ENCODE measurements at places on chromosomes 5 and 9. TPM values are rescaled to one million over a fixed set of nuclear protein-coding genes. Genes with fewer than 3 reads are reported as not detected.
A peak's percentile ranks its signal among the peaks of the same experiment; 100 is the strongest.

- no peak overlapping the region for H3K4me3 ChIP-seq
- no peaks in the 10 kb centered on the region for H3K27me3 ChIP-seq
- no peaks in the 10 kb centered on the region for H3K36me3 ChIP-seq
Observed at GRCh38 chr5:81859624-81860023, 108.7 kb upstream of the SSBP2 start.

The SLC6A19 gene
- total RNA-seq, result not detected

DNA sequence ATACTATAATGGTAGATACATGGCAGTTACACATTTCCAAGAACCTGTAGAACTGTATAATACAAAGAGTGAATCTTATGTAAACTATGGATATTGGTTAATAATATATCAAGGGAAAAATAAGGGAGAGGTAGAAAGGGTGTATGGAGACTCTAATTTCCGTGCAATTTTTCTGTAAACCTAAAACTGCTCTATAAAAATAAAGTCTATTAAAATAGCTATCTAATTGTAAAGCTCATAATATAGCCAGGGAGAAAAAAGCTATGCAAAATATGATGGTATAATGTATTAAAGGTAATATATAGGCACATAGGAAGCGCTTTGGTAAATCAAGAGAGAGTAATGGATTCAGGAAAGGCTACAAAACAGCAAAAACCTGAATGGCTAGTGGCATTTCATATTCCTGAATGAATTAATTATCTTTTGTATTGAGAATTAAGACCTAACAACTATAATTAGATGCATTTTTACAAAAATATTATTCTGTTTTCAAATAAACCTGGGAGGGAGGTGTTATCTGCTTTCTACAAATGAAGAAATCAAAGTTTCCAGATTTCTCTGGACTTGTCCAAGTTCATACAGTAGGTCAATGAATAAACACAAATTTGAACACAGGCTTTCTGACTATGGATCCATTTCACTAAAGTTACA is 22.8 kb downstream of the ANXA1 start:
- no peak overlapping the region for H3K4me3 ChIP-seq
- H3K36me3 ChIP-seq, result peaks cover 15% of the 10 kb centered on the region
- H3K4me1 ChIP-seq, result no peaks in the 10 kb centered on the region
- H3K27ac ChIP-seq, result no peak overlapping the region

The PTGER4 gene
- total RNA-seq, result 29.1 TPM

DNA sequence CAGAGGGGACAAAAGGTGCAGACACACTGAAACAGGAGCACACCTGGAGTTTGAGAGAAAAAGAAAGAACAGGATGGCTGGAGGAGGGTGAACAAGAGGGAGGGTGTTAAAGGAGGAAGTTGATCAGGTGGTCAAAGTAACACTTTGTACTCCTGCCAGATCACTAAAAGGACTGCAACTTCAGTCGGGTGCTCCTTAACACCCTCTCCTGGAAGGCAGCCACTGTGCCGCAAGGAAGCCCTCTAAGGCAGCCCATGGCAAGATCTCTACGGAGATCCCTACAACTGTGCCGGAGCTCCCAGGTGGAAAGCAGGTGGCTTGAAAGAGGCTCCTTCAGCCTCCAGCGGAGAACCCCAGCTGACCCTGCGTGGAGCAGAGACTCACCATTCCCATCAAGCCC is 124.4 kb upstream of the MSX2 start:
- no peaks in the 10 kb centered on the region for H3K36me3 ChIP-seq
- H3K27ac ChIP-seq, result no peak overlapping the region
- H3K27me3 ChIP-seq, result peaks cover 8% of the 10 kb centered on the region
- H3K4me3 ChIP-seq, result no peak overlapping the region
- H3K4me1 ChIP-seq, result peaks cover 7% of the 10 kb centered on the region

GRCh38 chr5:147369742-147370374 is 135.0 kb downstream of the STK32A start:
- no peak overlapping the region for H3K27ac ChIP-seq
- no peak for DNase-seq
- H3K4me1 ChIP-seq, result no peaks in the 10 kb centered on the region
- H3K36me3 ChIP-seq, result no peaks in the 10 kb centered on the region

GRCh38 chr5:133392448-133392847 is 219.9 kb downstream of the FSTL4 start:
- no peak for DNase-seq
- H3K36me3 ChIP-seq, result no peaks in the 10 kb centered on the region

GRCh38 chr9:11163843-11164242 is 551.0 kb upstream of the PTPRD start:
- H3K4me3 ChIP-seq, result no peak overlapping the region
- H3K27me3 ChIP-seq, result no peaks in the 10 kb centered on the region
- no peaks in the 10 kb centered on the region for H3K36me3 ChIP-seq
- H3K4me1 ChIP-seq, result no peaks in the 10 kb centered on the region

GRCh38 chr5:3639175-3639574 is 43.5 kb downstream of the IRX1 start:
- DNase-seq, result no peak
- no peak overlapping the region for H3K4me3 ChIP-seq
- H3K36me3 ChIP-seq, result no peaks in the 10 kb centered on the region
- no peaks in the 10 kb centered on the region for H3K27me3 ChIP-seq
- no peaks in the 10 kb centered on the region for H3K4me1 ChIP-seq
- no peak overlapping the region for H3K27ac ChIP-seq

The PPWD1 gene
- 39.2 TPM for total RNA-seq

The PIP5K1B gene
- 35.9 TPM for total RNA-seq

DNA sequence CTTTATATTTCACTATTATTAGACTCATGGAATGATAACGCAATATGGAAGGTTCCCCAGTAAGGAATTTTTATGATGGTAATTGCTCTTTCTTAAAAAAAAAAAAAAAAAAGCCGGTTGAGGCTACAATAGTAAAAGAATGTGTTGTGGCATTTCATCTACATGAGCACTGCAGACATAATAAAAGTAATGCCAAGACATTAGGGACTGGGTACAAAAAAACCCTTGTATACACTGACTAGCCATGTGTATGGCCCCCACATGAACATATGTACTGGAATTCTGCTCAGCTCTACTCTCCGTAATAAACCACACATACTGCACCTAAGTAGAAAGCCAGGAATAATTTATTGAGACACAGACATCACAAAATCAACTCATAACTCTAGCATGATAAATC is 218.4 kb downstream of the ADAMTS6 start:
- H3K27ac ChIP-seq, result no peak overlapping the region
- no peaks in the 10 kb centered on the region for H3K4me1 ChIP-seq
- DNase-seq, result no peak
- no peaks in the 10 kb centered on the region for H3K36me3 ChIP-seq
- no peak overlapping the region for H3K4me3 ChIP-seq

DNA sequence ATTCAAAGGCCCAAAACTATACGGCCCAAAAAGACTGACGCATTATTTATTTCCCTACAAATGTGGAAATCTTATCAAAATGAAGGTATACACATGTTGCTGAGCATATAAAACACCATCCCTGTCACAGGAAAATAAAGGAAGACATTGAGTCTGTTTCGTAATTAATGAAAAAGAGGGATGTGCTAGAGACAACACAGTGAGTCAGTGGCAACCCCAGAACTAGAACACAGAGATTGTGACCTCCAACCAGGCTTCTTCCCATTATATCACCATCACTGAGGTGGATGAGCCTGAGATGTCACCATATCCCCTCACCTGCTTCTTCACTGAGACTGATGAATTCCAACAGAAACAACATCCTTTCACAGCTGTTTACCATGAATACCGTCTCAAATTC is 3.8 kb downstream of the NDUFA8 start:
- H3K4me3 ChIP-seq, result no peak overlapping the region
- H3K36me3 ChIP-seq, result peaks cover 14% of the 10 kb centered on the region
- no peak for DNase-seq
- H3K27ac ChIP-seq, result no peak overlapping the region
- peaks cover 28% of the 10 kb centered on the region for H3K4me1 ChIP-seq

GRCh38 chr5:1747803-1748085 is 51.9 kb downstream of the MRPL36 start:
- no peaks in the 10 kb centered on the region for H3K4me1 ChIP-seq
- H3K4me3 ChIP-seq, result no peak overlapping the region
- H3K27ac ChIP-seq, result no peak overlapping the region
- H3K36me3 ChIP-seq, result no peaks in the 10 kb centered on the region
- H3K27me3 ChIP-seq, result peaks cover 5% of the 10 kb centered on the region
- peak; percentile 14 for DNase-seq

GRCh38 chr5:113985505-113985904 is 376.4 kb upstream of the KCNN2 start:
- no peaks in the 10 kb centered on the region for H3K36me3 ChIP-seq
- H3K4me3 ChIP-seq, result no peak overlapping the region
- H3K27ac ChIP-seq, result no peak overlapping the region
- no peaks in the 10 kb centered on the region for H3K27me3 ChIP-seq
- H3K4me1 ChIP-seq, result no peaks in the 10 kb centered on the region
- DNase-seq, result no peak

- no peak overlapping the region for H3K4me3 ChIP-seq
- no peaks in the 10 kb centered on the region for H3K36me3 ChIP-seq
- DNase-seq, result no peak
- no peaks in the 10 kb centered on the region for H3K27me3 ChIP-seq
Observed at GRCh38 chr5:104611135-104611767, 1048.7 kb upstream of the NUDT12 start.

DNA sequence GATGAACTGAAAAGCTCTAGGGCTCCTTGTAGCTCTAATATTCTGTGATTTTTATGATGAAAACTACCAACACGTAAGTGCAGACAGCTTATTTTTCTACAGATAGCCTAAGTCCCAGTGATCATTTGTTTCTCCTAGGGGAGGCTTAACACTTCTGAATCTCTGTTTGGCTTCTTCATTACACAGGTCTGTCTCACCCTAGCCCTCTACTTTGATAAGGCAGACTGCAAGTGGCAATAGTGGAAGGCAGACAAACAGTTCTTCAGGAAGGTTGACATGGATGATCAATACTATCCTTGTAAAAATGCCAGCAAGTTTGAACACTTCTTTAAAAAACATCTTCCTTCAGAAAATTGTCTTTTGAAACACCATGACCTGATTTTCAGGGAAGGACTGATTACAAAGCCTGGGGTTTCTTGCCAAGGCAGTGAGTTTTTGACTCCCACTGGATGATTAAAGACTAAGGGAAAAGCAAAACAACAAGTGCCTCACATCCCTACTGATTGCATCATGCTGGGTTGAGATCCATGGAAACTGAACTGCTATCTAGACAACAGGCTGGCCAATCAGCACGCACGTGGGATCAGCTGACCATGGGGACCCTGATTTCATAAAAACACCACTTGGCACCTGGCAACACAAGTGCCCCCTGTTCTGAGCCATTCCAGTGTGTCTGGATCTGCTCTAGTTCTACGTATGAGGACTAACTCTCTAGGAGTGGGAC is 212.2 kb downstream of the SMARCA2 start:
- H3K4me1 ChIP-seq, result peaks cover 7% of the 10 kb centered on the region
- no peaks in the 10 kb centered on the region for H3K27me3 ChIP-seq
- no peak overlapping the region for H3K4me3 ChIP-seq

- H3K4me1 ChIP-seq, result peaks cover 8% of the 10 kb centered on the region
- no peak for DNase-seq
- peaks cover 10% of the 10 kb centered on the region for H3K36me3 ChIP-seq
Observed at GRCh38 chr9:35001285-35001677, 11.7 kb downstream of the DNAJB5 start.

DNA sequence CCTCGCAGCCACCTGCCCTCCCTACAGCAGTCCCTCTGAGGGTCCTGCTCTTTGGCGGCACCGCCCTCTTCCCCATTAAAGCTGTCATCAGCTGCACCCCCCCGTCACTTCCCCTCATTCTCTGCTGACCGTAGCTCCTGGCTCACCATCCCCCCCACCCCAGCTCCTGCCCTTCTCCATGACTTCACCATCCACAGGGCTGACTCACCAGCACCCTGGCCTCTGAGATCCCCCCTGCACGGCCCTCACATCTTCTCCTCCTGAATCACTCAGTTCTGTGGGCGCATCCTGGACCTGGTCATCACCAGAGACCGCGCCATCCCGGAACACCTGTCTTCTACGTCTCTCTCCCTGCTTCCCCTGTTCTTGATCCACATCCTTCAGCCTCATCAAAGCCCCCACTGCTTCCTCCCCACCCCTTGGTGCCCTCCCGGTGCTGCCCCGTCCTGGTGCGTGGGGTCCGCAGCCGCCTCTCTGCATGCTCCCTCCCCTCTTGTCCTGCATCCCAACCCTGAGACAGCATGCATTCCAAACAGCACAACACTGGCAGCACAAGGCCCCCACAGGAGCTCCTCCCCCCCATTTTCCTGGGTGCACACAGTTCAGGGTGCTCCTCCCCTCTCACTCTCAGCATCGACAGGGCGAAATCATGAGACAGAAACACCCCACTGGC is 12.9 kb downstream of the FLT4 start:
- no peaks in the 10 kb centered on the region for H3K4me1 ChIP-seq
- DNase-seq, result peak; percentile 39
- H3K36me3 ChIP-seq, result no peaks in the 10 kb centered on the region
- H3K27ac ChIP-seq, result no peak overlapping the region
- no peaks in the 10 kb centered on the region for H3K27me3 ChIP-seq
- H3K4me3 ChIP-seq, result no peak overlapping the region

DNA sequence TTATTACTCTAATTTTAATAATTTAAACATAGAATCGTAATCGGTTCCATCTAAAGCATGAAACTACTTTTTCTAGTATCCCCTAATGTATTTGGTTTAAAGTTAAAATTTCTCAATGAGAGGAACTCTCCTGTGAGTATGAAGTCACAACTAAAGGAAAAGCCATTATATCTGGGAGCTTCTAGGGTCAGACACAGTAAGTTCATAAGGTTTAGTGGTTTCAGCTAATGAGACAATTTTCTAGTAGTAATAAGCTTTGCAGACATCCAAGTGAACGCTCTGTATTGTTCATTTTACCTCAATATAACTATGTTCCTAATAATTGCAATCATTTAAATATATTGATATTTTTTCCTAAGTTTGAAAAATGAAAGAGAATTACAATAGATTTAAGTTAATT is 364.4 kb upstream of the CDH9 start:
- H3K4me3 ChIP-seq, result no peak overlapping the region
- no peaks in the 10 kb centered on the region for H3K27me3 ChIP-seq
- H3K4me1 ChIP-seq, result no peaks in the 10 kb centered on the region
- DNase-seq, result no peak
- H3K27ac ChIP-seq, result no peak overlapping the region

The SPATA31D4 gene
- total RNA-seq, result not detected

The CA9 gene
- total RNA-seq, result not detected

GRCh38 chr9:99807276-99807852 is 14.3 kb upstream of the NR4A3 start:
- H3K4me3 ChIP-seq, result no peak overlapping the region
- no peaks in the 10 kb centered on the region for H3K36me3 ChIP-seq
- no peaks in the 10 kb centered on the region for H3K27me3 ChIP-seq
- H3K4me1 ChIP-seq, result no peaks in the 10 kb centered on the region
- H3K27ac ChIP-seq, result no peak overlapping the region

- H3K27me3 ChIP-seq, result no peaks in the 10 kb centered on the region
- DNase-seq, result no peak
- H3K4me3 ChIP-seq, result no peak overlapping the region
- peaks cover 84% of the 10 kb centered on the region for H3K4me1 ChIP-seq
- H3K27ac ChIP-seq, result no peak overlapping the region
Observed at GRCh38 chr5:1106385-1107166, 5.3 kb downstream of the SLC12A7 start.

GRCh38 chr9:121340676-121341392 is 29.2 kb downstream of the STOM start:
- no peak for DNase-seq
- H3K27ac ChIP-seq, result no peak overlapping the region
- H3K36me3 ChIP-seq, result peaks cover 96% of the 10 kb centered on the region
- H3K4me1 ChIP-seq, result peaks cover 47% of the 10 kb centered on the region
